ENCODE measurements at places on chromosomes 7 and 10.

DNA sequence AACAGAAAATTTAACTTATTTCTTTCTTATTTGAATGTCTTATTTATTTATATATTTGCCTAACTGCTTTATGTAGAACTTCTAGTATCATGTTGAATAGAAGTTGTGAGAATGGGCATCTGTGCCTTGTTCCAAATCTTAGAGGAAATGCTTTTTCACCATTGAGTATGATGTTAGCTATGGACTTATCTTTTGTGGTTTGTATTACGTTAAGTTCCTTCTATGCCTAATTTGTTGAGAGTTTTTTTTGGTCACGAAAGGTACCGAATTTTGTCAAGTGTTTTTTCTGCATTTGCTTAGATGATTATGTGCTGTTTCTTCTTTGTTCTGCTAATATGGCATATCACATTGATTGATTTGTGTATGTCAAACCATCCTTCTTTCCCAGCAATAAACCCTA, 161.0 kb upstream of the TRIM24 start:
- no peak for DNase-seq

- DNase-seq, result no peak
Observed at GRCh38 chr10:26544932-26545331, 106.8 kb downstream of the APBB1IP start.

DNA sequence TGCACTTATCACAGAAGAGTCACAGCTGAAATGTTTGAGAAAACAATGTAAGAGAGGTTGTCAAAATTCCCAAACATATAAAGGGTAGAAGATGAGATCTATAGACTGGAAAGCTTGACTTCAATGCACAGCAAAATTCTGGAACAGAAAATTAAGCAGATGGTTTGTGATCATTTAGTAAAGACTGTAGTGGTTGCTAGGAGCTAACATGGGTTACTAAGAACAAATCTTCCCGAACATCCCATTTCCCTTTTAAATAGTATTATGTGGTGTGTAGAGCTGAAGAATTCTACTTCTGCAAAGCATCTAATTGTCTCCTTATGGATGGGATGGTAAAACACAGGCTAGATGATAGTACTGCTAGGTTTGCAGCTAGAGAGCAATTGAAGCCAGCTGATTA, 312.3 kb downstream of the CAMK1D start:
- DNase-seq, result no peak

- DNase-seq, result peak; percentile 46
Observed at GRCh38 chr7:50791938-50792341, 9.2 kb upstream of the GRB10 start.

DNA sequence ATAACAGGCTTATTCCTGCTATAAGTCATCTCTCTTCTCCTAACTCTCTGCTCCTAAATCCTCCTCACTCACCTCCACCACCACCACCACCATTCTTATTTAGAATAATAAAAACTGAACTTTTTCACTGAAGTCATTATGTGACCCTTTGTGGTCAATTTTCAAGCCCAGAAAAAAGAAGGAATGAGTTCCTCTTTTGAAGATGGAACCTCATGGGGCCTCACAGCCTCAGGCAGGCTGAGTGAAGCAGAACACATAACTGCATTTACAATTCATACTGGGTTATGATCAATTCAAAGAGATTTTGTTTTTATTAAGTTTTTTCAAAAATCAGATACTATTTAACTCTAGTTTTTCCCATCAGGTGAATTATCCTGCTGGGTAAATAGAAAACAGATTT, 29.8 kb downstream of the PNLIPRP3 start:
- no peak for DNase-seq

DNA sequence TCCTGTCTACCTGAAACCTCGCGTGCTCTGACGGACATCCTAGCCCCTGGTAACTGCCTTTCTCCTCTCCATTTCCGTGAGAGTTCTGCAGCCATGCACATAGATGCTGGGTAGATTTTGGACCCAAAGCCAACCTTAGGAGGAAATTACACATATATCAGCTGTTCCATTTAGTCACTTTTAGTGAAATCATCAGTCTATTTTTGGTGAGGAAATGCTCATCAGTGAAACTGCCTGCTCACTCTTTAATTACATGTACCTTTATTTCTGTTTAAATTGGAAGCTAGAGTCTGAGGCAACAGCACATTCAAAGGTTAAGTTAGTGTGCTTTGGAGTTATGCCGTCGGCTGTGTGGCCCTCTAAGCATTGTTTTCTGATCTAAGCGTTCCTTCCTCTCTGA, 231.3 kb downstream of the WDR37 start:
- DNase-seq, result no peak

GRCh38 chr10:17122726-17123661, 6.6 kb downstream of the CUBN start:
- no peak for DNase-seq

Measured in PC-9 (cell line).